Spinal cord (tissue), 10 donors: ENCODE measurements at places on chromosomes 16 and 17. TPM values are rescaled to one million over a fixed set of nuclear protein-coding genes. Genes with fewer than 3 reads are reported as not detected.
A peak's percentile ranks its signal among the peaks of the same experiment; 100 is the strongest.

Gene OR4D1
- total RNA-seq: 0.06 TPM

Gene KRT39
- total RNA-seq: not detected

Gene TSPAN10
- total RNA-seq: 0.69 TPM

Gene SNAI3
- 0.33 TPM for total RNA-seq

Gene CCDC102A
- 4.4 TPM for total RNA-seq

Gene TEX19
- not detected for total RNA-seq

DNA sequence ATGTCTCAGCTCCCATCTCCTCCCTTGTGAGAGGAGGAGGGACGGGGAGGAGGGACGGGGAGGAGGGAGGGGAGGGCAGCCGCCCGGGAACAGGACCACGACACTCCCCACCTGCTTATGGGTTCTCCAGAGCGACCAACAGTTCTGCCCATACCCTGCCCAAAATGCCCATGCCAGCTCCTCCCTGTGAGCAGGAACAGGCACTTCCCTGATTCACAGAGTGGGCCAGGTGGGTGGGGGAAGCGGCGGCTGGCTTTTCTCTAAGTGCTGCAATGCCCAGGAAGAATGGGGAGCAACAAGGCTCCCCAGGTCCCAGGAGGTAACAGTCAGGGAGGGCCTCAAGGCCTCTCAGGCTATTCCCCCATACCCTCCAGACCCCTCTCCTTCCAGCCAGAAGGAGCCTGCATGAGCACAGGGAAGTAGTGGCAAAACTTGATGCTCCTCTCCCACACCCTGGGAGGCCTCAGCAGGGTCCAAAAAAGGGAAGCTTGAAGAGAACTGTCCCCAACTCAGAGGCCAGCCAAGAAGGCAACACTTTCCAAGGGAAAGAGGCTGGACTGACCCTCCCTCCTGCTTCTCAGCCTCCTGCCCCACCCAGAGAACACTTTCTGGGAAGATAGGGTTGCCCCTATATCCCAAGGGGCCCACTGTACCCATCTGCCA is 53.8 kb downstream of the MYO18A start:
- no peak overlapping the region for H3K4me3 ChIP-seq
- H3K27ac ChIP-seq: no peak overlapping the region
- peaks cover 13% of the 10 kb centered on the region for H3K4me1 ChIP-seq
- no peak for DNase-seq

DNA sequence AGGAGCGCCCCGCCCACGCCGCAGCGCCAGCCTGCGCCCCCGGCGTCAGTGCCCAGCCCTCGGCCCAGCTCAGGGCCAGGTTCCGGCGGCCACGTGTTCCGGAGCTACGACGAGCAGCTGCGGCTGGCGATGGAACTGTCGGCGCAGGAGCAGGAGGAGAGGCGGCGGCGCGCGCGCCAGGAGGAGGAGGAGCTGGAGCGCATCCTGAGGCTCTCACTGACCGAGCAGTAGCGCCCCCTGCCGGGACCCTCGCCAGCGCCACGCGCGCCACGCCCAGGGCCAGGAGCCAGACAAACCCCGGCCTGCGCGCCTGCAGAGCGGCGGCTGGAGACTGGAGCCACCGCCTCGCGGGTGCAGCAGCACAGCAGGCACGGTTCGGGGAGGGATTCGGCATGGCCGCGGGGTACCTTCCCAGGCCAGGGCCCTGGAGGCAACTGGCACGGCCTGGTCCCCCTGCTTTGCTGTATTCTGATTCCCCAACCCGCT is 9.3 kb downstream of the CORO6 start:
- H3K4me1 ChIP-seq: peaks cover 55% of the 10 kb centered on the region
- DNase-seq: peak; percentile 73
- H3K36me3 ChIP-seq: peaks cover 42% of the 10 kb centered on the region
- peaks cover 31% of the 10 kb centered on the region for H3K27me3 ChIP-seq
- peak overlapping the region; percentile 11 for H3K4me3 ChIP-seq

- H3K36me3 ChIP-seq: peaks cover 47% of the 10 kb centered on the region
- no peak overlapping the region for H3K27ac ChIP-seq
- peaks cover 4% of the 10 kb centered on the region for H3K4me1 ChIP-seq
- peaks cover 21% of the 10 kb centered on the region for H3K27me3 ChIP-seq
These were observed 1.7 kb upstream of the IL17C start for GRCh38 chr16:88636488-88637265.

- no peak overlapping the region for H3K27ac ChIP-seq
- DNase-seq: no peak
- peaks cover 44% of the 10 kb centered on the region for H3K4me1 ChIP-seq
- H3K36me3 ChIP-seq: no peaks in the 10 kb centered on the region
- H3K4me3 ChIP-seq: no peak overlapping the region
These were observed 3.5 kb downstream of the ATP2A3 start for GRCh38 chr17:3960764-3961163.

- H3K27me3 ChIP-seq: no peaks in the 10 kb centered on the region
- H3K4me3 ChIP-seq: no peak overlapping the region
- DNase-seq: no peak
- peaks cover 74% of the 10 kb centered on the region for H3K4me1 ChIP-seq
- H3K27ac ChIP-seq: no peak overlapping the region
These were observed 10.8 kb downstream of the CASKIN2 start for GRCh38 chr17:75504347-75505151.

DNA sequence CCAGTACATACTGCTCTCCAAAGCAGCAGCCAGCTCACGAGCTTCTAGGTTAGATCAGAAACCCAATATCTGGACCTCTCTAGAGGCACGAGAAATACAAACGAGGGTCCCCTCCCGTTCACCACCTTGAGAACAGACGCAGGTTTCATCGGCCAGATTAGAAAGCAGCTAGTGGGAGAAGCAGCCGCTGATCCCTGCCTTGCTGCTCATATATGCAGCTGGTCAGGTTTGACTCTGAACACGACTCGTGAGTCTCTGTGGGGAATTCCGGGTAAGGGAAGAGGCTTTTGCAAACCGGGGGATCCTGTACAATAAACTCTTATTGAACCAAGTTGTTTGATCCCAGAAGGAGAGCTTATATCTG is 1.6 kb downstream of the VAT1L start:
- H3K4me1 ChIP-seq: peaks cover 19% of the 10 kb centered on the region
- no peak overlapping the region for H3K27ac ChIP-seq
- no peaks in the 10 kb centered on the region for H3K36me3 ChIP-seq
- H3K4me3 ChIP-seq: peak overlapping the region; percentile 80
- peaks cover 18% of the 10 kb centered on the region for H3K27me3 ChIP-seq
- DNase-seq: no peak

DNA sequence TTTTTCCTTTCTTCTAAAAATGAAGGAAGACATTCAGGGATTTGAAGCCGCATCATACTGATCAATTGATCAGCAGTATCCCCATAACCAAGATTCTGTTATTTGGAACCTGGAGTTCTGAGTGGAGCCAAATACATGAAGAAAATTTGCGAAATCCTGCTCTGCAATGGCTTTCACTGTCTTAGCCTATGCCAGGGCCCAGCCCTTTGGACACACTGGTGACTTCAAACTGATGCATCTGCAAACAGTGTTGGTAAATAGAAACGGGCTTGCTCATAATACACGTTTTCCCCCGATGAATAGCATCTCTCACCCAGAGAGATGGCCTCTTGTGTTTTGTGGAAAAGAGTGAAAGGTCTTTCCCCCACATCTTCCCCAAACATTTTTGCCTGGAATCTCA is 87.6 kb upstream of the TOX3 start:
- no peak for DNase-seq
- no peaks in the 10 kb centered on the region for H3K27me3 ChIP-seq
- no peaks in the 10 kb centered on the region for H3K36me3 ChIP-seq
- H3K27ac ChIP-seq: no peak overlapping the region
- peaks cover 4% of the 10 kb centered on the region for H3K4me1 ChIP-seq

DNA sequence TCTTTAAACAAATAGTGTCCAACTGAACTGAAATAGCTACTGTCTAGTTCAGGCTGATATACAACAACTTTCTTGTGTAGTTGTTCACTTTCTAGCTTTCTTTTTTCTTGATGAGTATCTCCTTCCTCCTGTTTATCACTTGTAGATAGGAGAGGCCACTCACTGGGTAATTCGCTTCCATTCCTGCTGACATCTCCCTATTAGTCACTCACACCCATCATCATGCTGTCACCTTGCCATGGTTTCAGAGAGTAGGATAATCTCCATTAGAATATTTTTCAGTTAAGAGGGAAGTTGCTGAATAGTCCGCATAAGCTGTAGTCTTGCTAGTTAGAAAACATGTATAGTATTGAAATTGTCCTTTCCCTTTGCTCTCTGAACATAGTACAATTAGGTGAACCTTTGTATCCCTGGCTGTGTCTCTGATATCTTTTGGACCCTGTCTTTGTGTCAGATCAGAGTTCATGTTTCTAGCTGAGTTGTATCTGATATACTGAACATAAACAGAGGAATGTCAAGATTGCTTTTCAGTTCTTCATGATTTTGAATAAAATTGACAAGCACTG is 64.4 kb upstream of the RASL10B start:
- no peak for DNase-seq
- no peak overlapping the region for H3K27ac ChIP-seq
- peaks cover 6% of the 10 kb centered on the region for H3K36me3 ChIP-seq
- H3K27me3 ChIP-seq: no peaks in the 10 kb centered on the region
- H3K4me3 ChIP-seq: no peak overlapping the region

DNA sequence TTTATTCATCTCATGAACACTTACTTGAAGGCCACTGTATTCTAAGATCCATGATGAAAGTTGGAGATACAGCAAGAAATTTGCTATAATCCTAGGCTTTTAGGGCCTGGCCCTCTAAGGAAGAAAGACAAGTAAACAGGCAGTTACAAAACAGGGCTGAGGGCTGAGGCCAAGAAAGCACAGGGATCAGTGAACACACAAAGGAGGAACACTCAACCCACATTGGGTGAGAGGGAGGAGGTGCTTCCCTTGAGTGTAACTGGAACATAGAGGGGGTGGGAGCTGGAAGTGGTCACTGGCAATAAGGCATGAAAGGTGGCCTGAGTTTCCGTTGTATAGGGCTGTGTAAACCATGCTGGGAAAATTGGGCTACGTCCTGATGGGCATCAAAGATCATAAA is 112.2 kb downstream of the ZNF18 start:
- H3K4me1 ChIP-seq: peaks cover 3% of the 10 kb centered on the region
- no peaks in the 10 kb centered on the region for H3K36me3 ChIP-seq
- H3K27me3 ChIP-seq: no peaks in the 10 kb centered on the region
- H3K27ac ChIP-seq: no peak overlapping the region
- no peak for DNase-seq

- H3K27ac ChIP-seq: no peak overlapping the region
- no peak overlapping the region for H3K4me3 ChIP-seq
These were observed 612.6 kb upstream of the C16orf82 start for GRCh38 chr16:26454102-26454501.

- DNase-seq: no peak
- H3K36me3 ChIP-seq: peaks cover 21% of the 10 kb centered on the region
- H3K4me3 ChIP-seq: no peak overlapping the region
These were observed 31.7 kb downstream of the DRC3 start for GRCh38 chr17:18004345-18004744.

DNA sequence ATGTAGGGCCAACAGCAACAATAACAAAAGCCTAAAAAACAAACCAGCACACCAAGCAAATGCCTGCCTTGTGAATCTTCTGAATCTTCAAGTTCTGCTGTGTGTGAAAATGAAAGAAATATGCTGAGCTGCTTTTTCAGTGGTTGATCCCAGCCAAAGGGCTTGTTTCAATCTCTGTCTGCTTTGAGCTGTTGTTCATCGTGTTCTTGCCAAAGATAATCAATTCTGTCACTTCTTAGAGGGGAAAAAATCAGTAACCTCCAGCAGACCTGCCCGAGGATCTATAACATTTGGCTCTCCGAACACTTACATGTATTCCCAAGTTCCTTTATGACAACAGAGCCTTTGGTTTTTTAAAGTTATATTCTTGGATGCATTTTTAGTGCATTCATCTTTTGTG is 65.9 kb downstream of the VPS35L start:
- DNase-seq: peak; percentile 39
- no peaks in the 10 kb centered on the region for H3K4me1 ChIP-seq
- H3K36me3 ChIP-seq: peaks cover 33% of the 10 kb centered on the region
- H3K27ac ChIP-seq: peak overlapping the region; percentile 29

DNA sequence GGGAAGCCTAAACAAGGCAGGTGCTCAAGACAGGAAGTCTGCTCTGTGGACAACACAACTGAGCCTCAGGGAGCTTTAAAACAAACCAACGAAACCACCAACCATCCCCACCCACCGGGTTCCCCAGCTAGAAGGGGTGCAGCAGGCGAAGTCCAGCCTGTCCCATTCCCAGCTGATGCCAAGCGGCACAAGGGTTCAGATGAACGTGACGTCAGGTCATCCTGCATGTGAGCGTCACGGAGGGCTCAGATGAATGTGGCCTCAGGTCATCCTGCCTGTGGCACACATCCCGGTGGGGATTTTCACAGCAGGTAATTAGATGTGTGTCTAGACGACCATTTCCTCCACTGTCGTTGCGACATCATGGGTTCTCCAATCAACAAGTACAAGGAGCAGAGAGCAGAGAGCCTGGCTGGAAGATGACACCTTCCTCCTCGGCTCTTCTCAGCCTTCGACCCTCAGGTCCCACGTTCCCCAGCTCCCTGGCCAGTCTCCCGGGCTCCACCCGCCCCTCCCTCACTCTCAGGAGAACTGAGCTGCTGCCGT is 246.5 kb downstream of the FOXL1 start:
- H3K4me1 ChIP-seq: peaks cover 3% of the 10 kb centered on the region
- DNase-seq: no peak
- peaks cover 20% of the 10 kb centered on the region for H3K27me3 ChIP-seq

DNA sequence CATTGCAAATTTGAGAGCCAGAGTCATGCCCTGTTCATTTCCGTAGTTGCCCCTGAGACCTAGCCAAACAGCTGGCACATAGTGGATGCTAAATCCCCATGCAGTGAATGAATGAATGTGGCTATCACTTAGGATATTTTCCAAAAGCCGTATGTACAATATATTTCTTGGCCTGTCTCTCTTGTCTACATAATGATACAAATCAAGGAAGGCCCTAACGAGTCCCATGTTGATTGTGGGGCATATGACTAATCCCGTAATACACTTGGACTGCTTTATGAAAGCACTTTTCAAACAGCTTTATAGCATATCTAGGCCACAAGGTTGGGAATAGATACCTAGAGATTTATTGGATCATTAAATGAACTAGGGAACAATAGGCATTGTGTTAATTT is 478.0 kb downstream of the SLC39A11 start:
- H3K36me3 ChIP-seq: no peaks in the 10 kb centered on the region
- H3K4me3 ChIP-seq: no peak overlapping the region
- H3K27me3 ChIP-seq: no peaks in the 10 kb centered on the region
- H3K27ac ChIP-seq: peak overlapping the region; percentile 88
- no peak for DNase-seq

DNA sequence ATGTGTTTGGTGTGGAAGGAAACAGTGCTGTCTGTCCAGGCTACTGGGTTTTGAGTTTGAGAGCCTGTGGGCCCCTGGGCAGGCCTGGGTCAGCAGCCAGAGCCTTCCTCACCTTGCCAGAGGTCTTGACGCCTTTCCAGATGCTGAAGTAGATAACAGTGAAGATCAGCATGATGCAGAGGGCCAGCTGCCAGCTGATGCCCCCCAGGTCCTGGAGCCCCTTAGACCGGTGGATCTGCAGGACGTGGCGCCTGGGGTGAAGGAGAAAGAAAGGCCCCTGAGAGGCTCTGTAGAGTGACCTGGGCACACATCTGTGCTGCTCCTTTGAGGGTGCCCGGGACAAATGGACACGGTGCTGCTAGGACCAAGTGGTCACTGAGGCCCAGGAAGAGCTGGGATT is 18.4 kb downstream of the SLC6A4 start:
- no peaks in the 10 kb centered on the region for H3K4me1 ChIP-seq
- no peak for DNase-seq
- H3K27me3 ChIP-seq: no peaks in the 10 kb centered on the region
- H3K27ac ChIP-seq: no peak overlapping the region
